Activated CD8-positive, alpha-beta memory T cell treated with anti-CD3 and anti-CD28 coated beads for 1 hour (primary cell): ENCODE measurements at places on chromosomes 12 and 14.

DNA sequence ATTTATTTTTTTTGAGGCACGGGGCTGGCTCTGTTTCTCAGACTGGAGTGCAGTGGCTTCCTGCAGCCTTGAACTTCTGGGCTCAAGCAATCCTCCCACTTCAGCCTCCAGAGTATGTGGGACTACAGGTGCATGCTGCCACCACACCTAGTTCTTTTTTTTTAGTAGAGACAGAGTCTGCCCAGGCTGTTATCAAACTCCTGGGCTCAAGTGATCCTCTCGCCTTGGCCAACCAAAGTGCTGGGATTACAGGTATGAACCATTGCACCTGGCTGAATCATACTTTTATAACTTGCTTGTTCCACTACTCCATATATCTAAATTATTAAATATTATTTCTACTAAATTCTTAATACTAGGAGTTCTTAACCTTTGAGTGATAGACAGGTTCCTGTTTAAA is 111.6 kb downstream of the BTG1 start:
- no peak for DNase-seq

DNA sequence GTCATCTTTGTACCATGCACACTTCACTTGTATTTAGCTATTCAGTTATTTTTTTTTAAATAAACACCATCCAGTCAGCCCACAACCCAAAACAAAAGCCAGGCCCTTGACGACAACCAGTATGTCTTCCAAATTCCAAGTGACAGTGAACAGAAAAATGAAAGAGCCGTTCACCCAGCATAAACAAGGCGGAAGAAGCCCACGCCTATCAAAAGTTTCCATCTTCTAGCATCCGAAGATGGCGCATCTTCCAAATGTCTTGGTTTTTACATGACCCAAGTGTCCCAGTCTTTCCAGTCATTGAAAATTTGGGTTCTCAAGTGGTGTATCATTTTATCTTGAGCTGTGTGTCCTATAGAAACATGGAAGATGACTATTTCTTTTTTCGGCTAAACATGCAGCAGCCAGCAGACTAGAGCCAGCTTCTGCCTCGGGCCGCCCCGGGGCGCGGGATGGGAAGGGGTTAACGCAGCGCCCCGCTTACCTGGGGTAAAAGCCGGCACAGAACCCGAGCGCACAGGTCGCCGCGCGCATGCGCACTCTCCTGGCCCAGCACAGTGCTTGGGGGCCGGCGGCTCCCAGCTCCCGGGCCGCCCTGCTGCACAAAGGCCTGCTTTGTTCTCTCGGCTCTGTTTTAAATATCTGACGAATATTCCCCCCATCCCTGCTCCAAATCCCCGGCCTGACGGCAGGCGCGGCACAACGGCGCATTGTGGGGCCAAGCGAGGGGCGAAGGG is 164.8 kb downstream of the ZFP36L1 start:
- DNase-seq = peak; percentile 54

DNA sequence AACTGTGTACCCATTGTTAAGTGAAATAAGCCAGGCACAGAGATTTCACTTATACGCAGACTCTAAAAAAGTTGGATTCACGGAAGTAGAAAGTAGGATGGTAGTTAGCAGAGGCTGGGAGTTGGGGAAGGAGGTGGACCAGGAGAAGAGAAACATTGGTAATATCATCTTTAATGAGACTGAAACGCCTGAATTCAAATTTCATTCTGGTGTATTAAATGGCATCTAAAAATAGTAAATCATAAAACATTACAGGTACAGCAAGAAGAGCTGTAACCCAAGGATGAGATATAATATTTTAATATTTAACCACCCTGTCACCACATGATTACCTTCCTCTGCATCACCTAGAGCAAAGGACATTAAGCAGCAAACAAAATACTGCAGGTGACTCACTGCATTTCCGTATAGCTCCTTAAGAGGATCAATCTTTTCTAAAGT is 99.4 kb downstream of the EPS8 start:
- DNase-seq = no peak

GRCh38 chr12:129701631-129702101 is 202.2 kb downstream of the TMEM132D start:
- DNase-seq = no peak

- DNase-seq = no peak
These were observed 229.6 kb downstream of the BCAT1 start for GRCh38 chr12:24719293-24719721.

DNA sequence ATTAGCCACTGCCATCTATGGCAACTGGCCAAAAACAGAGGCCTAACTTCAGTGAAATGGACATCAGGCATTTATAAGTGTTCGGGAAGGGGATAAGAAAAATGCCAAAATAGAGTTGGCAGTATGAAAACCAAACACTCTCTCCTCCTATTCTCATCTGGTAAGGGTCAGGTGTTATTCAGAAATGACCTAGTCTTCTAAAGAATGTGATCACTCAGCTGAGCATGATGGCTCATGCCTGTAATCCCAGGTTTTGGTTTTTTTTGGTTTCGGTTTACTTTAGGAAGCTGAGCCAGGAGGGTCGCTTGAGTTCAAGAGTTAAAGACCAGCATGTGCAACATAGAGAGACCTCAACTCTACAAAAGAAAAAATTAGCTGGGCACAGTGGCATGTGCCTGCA is 170.3 kb downstream of the GRIN2B start:
- no peak for DNase-seq

DNA sequence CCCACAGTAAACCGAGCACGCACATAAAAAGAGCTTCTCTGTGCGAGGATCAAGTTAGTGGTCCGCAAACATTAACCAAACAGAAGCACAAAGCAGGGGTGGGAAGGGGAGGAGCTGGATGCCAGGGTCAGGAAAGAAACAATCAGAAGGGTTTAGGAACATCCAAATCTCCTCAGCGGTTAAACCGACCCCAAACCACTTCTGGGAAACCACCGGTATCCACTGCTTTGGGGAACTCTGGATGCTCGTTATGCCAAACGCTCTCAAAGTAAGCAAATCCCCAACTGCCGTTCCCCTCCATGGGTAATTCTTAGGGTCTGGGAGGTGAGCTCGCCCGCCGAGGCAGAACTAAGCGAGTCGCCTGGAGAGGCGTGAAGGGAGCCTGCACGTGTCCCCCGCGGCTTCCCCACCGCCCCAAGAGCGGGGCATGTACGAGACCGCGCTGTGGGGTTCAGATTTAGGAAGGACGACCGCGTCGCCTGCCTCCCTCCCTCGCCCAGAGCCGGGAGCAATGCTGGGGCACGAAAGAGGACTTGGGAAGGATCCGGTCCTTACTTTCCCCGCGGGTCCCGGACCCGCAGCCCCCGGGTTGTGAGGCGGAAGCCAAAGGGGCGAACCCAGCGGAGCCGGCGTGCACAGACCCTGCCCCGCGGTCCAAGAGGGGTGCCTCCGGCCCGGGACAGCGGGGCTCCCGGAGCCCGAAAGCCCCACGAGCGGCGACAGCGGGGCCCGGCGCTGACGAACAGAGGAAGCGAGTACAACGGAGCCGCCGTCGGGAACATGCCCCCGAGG is 711 bp downstream of the SBNO1 start:
- DNase-seq = no peak

DNA sequence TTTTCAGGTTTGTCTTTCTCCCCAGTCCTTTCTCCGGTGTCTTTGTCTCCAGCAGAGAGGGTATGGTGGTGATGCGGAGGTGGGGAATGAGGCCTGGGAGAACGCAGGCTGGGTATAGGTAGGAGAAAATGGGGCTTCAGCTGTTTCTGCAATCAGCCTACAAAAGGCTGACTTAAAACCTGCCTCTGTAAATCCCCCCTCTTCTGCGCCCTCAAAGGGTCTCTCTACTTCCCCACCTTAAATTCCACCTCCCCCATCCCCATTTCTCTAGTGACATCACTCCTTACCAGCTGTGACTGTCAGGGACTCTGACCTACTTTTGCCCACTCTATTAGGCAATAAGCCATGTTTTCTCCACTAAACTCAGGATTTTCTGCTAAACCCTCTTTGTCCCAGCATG is 8.1 kb upstream of the RIMKLB start:
- no peak for DNase-seq

- DNase-seq = no peak
These were observed 62.5 kb upstream of the TBX3 start for GRCh38 chr12:114746297-114747011.

DNA sequence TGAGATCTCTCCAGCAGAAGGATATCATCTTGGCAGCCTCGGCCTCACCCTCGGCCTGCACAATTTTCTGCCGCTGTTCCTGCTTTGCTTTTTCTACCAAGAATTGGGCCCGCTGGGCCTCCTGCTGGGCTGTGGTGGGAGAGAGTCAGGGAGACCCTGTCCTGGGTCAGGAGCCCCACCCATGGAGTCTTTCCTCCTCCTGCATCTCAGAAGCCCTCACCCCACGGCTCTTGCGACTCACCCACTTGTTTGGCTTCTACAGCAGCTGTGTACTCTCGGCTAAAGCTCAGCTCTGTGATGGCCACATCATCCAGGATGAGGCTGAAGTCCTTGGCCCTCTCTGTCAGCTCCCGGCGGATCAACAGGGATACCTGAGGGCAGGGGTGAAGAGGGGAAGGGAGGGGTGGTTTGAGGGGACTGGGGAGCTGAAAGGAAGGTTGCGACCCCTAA is 2.8 kb downstream of the PHB2 start:
- no peak for DNase-seq

GRCh38 chr12:88417531-88417930 is 162.7 kb downstream of the KITLG start:
- DNase-seq = no peak

GRCh38 chr14:34059037-34059924 is 108.4 kb upstream of the EGLN3 start:
- no peak for DNase-seq

GRCh38 chr14:22977684-22978486 is 4.5 kb downstream of the AJUBA start:
- DNase-seq = no peak

DNA sequence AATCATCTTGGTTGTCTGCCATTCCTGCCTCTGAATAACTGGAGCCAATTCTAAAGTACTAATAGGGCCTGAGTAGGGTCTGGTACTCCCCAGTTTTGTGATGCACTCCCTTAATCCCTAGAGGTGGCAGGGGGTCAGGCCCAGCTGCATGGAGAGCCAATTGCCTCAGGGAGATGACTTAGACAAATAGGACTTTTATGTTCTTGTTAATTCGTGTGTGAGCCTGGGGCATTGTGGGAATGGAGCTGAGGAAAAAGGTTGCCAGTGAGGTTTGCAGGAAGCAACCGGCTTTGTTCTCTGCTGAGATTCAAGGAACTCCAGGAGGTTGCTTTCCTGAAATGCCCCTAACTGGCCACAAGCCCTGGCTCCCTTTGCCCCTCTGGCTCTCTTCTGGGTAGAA is 6.8 kb upstream of the DCD start:
- no peak for DNase-seq

DNA sequence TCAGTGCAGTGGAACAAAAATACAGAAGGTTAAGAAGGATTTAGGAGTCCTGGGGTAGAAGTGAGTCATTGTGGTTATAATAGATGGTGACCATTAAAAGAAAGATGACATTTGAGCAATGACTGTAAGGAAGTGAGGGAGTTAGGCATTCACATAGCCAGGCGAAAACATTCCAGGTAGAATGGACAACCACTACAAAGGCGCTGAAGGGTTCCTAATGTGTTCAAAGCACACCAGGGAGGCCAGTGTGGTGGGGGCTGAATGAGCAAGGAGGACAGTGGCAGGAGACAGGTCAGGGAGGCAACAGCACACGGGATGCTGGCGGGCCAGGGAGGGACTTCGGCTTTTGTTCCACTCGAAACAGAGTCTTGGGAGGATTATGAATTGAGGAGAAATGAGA is 129.9 kb downstream of the NPAS3 start:
- DNase-seq = no peak

DNA sequence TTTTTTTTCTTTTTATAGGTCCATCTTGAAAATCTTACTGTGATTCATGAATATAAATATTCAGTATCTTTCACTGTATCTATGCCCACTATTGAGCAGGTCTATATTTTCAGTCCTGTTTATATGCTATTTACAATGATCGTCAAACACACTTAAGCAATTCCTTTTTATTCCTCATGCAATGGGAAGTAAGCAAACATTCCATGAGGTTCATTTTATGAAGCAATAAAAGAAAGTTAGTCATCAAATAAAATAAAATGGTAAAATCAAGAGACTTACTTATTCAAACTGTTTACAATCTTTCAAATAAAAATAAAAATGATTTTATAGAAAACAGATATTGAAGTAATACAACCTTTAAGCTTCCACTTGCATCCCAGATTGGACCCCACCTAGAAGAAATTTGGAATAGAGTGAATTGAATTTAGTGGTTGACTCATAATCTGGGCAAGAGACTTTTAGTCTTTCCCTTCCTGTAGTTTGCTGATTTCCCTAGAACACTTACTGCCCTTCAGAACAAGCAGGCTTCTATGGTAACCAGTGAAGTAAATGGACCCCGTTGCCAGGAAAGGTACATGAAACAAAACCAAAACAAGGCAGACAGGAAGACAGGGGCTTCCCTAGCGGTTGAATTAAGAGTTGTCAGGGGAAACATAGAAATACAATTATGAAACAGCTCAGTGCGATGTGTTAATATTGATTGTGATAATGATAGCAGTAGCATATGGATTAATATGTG is 241.0 kb upstream of the ATP2B1 start:
- DNase-seq = no peak

DNA sequence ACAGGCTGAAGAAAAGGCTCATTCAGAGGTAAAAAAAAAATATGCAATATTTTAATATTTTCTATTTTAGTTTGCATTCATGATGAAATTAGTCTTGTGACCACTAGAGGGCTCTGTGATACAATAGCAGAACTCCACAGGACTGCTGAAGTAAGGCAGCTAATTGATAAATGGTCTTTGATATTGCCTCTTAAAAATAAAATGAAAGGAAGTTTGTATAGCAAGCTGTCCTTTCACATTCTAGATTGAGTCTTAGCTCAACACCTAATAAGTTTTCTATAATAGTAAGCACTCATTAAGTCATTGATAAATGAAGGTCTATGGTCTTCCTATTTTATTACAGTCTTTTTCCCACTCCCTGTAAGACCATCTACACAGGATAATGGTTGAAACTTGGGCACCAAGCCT is 315.7 kb downstream of the NAV3 start:
- no peak for DNase-seq

DNA sequence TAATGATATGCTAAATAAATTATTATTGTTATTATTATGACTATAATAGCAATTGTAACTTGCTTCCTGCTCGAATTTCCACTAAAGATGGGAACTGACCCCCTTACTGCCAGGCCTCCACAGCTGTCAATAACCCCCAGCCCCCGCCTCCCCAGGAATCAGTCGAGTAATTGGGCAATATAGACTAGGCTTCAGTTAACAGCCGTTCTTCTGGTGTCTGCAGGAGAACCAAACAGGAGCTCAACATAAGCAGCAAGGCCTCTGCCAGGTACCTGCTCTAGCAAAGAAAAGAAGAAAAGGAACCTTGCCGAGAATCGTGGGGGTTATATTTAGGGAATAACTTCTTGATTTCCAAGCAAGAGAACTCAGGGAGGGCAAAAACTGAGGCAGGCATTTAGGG is 21.8 kb downstream of the HOXC4 start:
- DNase-seq = no peak

DNA sequence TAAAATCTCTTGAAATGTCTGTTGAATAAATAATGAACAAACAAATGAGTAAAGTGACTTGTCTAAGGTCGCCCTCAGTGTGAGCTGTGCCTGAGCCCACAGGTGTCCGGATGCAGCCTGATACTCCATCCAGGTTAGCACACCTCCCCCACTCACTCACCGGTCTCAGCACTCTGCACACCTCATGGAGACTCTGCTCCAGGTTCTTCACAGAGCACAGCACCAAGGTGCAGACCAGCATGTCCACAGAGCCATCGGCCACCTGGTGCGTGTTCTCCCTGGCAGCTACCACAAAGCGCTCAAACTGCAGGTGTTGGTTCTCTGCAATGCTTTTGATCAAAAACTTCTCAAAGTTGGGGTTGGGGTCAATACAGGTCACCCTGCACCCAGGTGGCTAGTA is 4.1 kb upstream of the KRT7 start:
- no peak for DNase-seq
